NCI-H524 (cell line): ENCODE measurements at places on chromosomes 2 and 18.
A peak's percentile ranks its signal among the peaks of the same experiment; 100 is the strongest.

DNA sequence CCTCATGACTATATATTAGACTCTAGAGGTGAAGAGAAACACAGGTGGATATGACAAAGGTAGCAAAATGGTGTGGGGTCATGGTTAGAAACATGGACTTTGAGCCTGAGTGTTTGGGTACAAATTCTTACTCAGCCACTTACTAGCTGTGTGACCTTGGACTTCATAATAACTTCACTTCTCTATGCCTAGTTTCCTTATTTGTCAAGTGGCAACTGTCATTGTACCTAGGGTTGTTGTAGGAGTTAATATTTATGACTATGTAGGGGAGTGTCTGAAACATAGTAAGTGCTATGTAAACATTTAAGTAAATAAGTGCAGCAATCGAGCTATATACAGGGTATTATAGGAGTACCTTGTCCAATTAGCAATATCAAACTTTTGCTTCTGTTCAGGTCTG is 49.7 kb upstream of the RAPH1 start:
- no peak for DNase-seq

DNA sequence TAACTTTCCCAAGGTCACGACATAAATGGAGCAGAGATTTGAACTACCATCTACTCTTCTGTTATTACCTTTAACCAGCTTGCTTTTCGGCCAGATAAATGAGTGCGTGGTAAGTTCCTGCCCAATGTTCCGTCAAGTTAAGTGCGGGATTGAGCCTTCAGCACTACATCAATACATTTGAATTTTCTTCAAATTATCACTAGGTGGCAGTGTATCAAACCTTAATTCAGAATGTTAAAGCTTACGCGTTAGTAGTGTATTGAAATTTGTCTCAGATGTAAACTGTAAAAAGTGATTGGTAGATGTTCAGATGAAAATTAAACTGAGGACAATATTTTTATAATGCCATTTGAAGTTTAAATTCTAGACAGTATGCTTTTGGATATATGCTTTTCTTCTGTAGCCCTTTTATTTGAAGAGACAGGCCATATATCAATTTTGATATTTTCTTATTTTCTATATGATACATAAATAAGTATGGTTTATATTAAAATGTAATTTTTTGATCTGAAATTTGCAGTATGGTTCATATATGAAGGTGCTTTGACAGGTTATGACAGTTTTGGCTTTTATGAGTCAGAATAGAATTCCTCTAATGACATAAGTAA is 681.3 kb downstream of the ADCYAP1 start:
- DNase-seq: no peak

- no peak for DNase-seq
Observed at GRCh38 chr2:168466834-168467565, 10.9 kb downstream of the CERS6 start.

GRCh38 chr18:49355028-49355427 is 105.4 kb downstream of the DYM start:
- no peak for DNase-seq

- DNase-seq: no peak
Observed at GRCh38 chr2:129606496-129607270, 372.8 kb upstream of the RAB6C start.

DNA sequence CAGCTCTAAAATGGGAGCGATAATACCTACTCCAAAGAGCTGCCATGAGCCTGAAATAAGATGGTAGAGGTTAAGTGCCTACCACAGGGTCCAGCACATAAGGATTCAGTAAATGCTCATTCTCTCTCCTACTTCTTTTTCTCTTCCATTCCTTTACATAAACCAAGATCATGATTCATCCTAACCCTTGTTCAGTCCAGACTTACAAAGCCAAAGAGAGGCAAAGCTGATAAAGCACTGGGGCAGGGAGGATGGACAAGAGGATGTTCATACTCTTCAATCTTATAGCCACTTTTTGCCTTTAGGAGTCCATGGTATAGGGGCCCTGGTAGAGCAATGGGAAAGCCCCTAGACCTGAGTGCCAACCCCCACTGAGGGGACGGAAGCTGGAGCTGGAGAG is 75.6 kb upstream of the PKDCC start:
- no peak for DNase-seq

- DNase-seq: peak; percentile 38
Observed at GRCh38 chr18:49728542-49728941, 84.8 kb downstream of the ACAA2 start.

DNA sequence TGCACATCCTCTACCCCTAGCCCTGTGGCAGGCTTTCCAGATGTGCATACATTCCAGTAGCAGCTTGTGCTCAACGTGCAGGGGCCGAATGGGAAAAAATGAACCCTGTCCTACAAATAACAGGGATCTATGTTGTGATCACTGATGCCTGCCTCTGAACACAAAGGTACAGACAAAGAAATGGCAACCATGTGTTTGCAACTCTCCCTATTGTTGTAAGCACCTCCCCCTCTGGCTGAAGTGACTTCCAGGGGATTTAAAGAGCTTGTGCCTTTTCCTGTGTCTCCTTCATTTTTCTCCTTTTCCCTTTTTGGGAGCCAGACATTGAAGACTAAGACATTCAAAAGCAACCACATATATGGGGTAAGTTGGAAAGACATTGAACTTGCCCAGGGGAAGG is 21.6 kb downstream of the ARHGAP25 start:
- no peak for DNase-seq

GRCh38 chr2:239646184-239646583 is 245.4 kb upstream of the HDAC4 start:
- no peak for DNase-seq

- DNase-seq: no peak
Observed at GRCh38 chr2:27323596-27324285, 844 bp upstream of the MPV17 start.
